ENCODE measurements at places on chromosomes 2 and 18.

DNA sequence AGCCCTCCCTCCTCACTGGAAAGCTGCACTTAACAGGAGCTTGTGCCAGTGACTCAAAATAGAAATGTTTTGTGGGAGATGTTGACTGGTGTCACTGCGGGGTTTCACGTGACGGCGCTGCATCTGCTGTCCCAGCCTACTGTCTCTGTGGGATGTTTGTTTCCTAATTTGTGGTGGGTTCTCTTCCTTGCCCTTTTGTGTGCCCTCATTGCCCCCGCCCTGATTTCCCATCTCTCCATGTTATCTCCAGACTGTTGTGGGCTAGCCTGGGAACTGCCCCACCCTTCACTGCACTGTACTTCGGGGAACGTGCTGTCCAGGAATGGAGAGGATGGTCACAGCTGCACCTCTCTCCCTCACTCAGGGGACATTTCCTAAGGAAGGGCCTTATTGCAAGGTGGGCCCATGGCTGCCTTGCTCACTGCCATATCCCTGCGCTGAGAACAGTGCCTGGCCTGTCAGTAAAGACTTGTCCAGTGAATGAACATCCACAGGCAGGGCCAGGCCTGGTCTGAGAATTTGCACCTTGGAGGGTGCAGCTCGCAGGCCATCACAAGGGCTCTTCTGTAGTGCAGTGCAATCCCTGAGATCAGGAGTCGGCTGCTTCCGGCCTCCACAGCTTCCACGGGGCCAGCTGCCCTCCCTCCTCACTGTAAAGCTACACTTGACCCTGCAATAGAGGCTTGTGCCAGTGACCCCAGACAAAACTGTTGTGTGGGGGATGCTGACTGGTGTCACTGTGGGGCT, 18.1 kb downstream of the ZAP70 start:
- no peak for DNase-seq

GRCh38 chr2:224086226-224086914, 47.3 kb upstream of the SERPINE2 start:
- DNase-seq = no peak

GRCh38 chr2:11862049-11862448, 115.6 kb downstream of the LPIN1 start:
- DNase-seq = no peak

- no peak for DNase-seq
These were observed 128.0 kb downstream of the ASB1 start for GRCh38 chr2:238554468-238555315.

- peak; percentile 9 for DNase-seq
These were observed 33.7 kb upstream of the ZNF516 start for GRCh38 chr18:76528477-76529432.

DNA sequence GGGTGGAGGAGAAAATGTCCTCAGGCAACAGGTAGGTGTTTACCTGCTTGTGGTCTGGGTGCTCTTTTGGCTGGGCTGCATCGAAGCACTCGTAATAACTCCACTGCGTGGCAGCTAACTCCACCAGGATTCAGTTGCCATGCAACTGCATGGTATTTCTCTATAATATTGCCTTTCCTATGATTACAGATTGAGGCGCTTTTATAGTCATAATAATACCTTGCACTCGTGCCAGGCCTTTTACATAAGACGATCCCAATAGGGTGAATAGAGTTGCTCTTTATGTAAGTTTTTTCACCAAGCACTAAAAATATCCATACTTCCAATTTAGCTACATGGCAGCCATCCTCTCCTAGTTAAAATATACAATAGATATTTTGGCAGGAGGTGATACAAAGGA, 19.7 kb upstream of the NYAP2 start:
- DNase-seq = no peak
